ENCODE measurements at places on chromosomes 16 and 17.

GRCh38 chr16:68354816-68355215 is 44.0 kb downstream of the PRMT7 start:
- DNase-seq, result no peak

DNA sequence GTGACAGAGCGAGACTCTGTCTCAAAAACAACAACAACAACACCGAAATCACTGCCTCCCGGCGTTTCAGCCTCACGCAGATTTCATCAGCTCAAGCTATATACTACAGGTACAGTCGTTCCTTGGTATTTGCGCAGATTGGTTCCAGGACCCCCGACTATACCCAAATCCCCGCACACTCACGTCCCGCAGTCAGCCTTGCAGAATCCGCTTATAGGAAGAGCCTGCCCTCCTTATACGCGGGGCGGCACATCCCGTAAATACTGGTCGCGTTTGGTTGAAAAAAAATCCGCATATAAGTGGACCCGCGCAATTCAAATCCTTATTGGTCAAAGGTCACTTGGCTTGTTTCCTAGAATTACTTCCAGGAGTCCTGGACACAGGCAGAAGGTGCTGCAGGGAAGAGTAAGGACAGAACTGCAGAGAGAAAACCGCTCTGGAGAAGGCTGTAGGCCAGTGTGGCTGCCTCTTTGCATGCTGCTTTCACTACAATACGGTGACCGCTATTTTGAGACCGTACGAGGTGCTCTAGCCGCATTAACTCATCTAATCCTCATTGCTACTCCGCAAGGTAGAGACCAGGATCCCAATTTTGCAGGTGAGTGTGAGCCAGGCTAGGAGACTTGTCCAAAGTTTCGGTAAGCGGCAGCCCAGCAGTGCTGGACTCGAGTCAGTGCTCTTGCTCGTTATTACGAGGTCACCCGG is 718 bp downstream of the NDUFAB1 start:
- DNase-seq, result no peak

- no peak for DNase-seq
Measured at GRCh38 chr16:73326770-73327470, 279.0 kb upstream of the ZFHX3 start.

- no peak for DNase-seq
Measured at GRCh38 chr17:29848737-29849136, 81.3 kb downstream of the SSH2 start.

DNA sequence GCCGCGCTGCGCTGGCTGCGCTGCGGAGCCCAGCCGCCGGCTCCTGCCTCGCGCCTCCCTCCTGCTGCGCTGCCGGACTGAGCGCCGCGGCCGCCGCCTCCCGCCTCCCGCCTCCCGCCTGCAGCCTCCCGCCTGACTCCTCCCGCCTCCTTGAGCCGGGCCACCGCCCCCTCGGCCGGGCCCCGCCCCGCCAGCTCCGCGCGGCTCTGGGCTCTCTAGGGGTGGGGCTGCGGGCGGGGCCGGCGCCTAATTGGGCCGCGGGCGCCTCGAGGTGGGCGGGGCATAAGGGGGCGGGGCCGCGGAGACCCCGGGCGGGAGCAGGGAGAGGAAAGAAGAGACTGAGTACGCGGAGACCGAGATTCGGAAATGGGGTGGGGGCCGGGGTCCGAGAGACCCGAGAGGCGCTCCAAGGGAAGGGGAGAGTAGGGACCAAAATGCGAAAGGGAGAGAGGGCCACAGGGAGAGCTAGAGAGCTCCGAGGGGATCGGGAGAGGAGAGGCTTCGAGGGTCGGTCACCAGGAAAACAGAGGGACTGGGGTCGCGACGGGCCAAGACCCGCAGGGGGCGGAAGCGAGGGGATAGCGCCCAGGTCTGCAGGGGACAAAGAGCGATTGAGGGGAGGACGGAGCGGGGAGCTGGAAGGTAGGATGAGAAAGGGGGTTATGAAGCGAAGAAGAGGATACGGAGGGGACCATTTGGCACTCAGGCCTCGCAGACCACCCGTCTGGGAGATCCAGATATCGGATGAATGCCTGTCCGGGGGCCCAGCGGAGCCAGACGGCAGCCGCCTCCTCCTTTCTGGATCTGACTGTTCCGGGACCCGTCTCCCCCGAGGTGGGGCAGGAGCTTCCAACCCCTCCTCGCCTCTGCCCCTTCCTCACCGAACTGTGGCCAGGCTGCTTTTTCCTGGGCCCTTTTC is at the start of gene C1QL1:
Gene C1QL1, minus strand, starts transcription at position 79 of the 919 bp plus-strand sequence. CDS start 255 bp downstream, outside the sequence.
- peak; percentile 70 for DNase-seq

DNA sequence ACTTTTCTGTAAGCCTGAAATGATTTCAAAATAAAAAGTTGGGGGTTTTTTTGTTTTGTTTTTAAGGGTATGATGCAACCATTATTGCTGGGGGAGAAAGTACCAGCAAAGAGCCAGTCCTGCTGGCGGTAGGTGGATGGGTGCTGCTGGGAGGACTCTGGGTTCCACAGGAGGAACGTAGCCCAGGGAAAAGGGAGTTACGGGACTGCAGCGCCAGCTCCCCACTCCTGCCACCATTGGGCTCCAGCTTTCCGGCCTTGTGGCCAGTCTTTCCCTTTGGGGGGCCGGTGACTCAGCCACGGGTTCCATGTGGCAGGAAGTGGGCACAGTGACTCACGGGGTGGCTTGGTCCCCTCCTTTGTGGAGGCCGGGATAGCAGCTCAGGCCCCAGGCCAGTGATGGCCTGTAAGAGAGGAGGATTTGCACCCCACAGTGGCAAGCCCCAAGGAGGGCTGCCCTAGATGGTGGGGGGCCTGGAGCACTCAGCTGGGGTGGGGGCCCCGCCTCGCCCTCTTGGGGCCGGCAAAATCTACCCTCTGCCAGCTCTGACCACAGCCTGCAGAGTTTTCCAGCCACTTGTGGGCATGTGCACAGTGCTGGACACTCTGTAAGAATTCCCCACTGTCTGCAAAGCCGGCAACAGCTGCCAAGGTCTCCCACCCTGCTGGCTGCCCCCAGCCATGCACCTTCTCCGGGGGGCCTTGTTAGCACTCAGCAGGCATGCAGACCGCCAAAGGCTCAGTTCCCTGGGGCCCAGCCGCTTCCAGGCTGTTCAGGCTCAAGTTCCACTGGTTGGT is 30.4 kb downstream of the SOCS3 start:
- DNase-seq, result no peak

All from cerebellar cortex (tissue), 1 donor.